ENCODE measurements at places on chromosomes 3 and 15. TPM values are rescaled to one million over a fixed set of nuclear protein-coding genes. Genes with fewer than 3 reads are reported as not detected.

Gene SLC22A13
- polyA plus RNA-seq: 0.07 TPM

Gene IL17RD
- polyA plus RNA-seq: 0.90 TPM

Gene RHCG
- 3.2 TPM for polyA plus RNA-seq

Gene ESYT3
- polyA plus RNA-seq: 1.2 TPM

Gene CCDC12
- polyA plus RNA-seq: 122 TPM

Gene CCR5
- 0.91 TPM for polyA plus RNA-seq

Gene P2RY14
- polyA plus RNA-seq: 0.57 TPM
